ENCODE measurements at places on chromosomes 6 and 20. TPM values are rescaled to one million over a fixed set of nuclear protein-coding genes. Genes with fewer than 3 reads are reported as not detected.

PLN gene
- total RNA-seq = 0.27 TPM

CST7 gene
- total RNA-seq = not detected

ATP9A gene
- 23.7 TPM for total RNA-seq

PRPH2 gene
- total RNA-seq = 0.72 TPM

JPH2 gene
- under 0.01 TPM for total RNA-seq

E2F1 gene
- total RNA-seq = 23.7 TPM

ARMC12 gene
- 0.45 TPM for total RNA-seq

SIM1 gene
- under 0.01 TPM for total RNA-seq

DEF6 gene
- total RNA-seq = 0.18 TPM

RRAGD gene
- total RNA-seq = 1.4 TPM

FERMT1 gene
- total RNA-seq = 8.8 TPM

SEMG1 gene
- total RNA-seq = not detected

CLIC5 gene
- total RNA-seq = not detected

RAET1L gene
- total RNA-seq = not detected

FAM184A gene
- 0.74 TPM for total RNA-seq

MAS1 gene
- under 0.01 TPM for total RNA-seq

FILIP1 gene
- 5.5 TPM for total RNA-seq

MTFR2 gene
- 6.1 TPM for total RNA-seq

ZNF391 gene
- total RNA-seq = 1.4 TPM

MACROD2 gene
- total RNA-seq = 1.3 TPM

ATP6V1G2 gene
- total RNA-seq = 3.8 TPM

RNF217 gene
- 25.3 TPM for total RNA-seq

B3GAT2 gene
- not detected for total RNA-seq

C6orf58 gene
- not detected for total RNA-seq

DAAM2 gene
- 3.4 TPM for total RNA-seq

SLC32A1 gene
- total RNA-seq = not detected

TP53INP2 gene
- total RNA-seq = 2.1 TPM

RSPO3 gene
- total RNA-seq = 7.9 TPM

TMEM170B gene
- total RNA-seq = 1.4 TPM

UBE2C gene
- 53.3 TPM for total RNA-seq

MCCD1 gene
- total RNA-seq = not detected

STX11 gene
- total RNA-seq = 0.16 TPM

SLC18B1 gene
- total RNA-seq = 6.8 TPM

TFEB gene
- total RNA-seq = 6.8 TPM

HNF4A gene
- not detected for total RNA-seq

MYT1 gene
- not detected for total RNA-seq

TREML4 gene
- not detected for total RNA-seq

NOX3 gene
- total RNA-seq = not detected

RSPH4A gene
- total RNA-seq = 0.82 TPM

UST gene
- 27.1 TPM for total RNA-seq

PDSS2 gene
- 10.1 TPM for total RNA-seq

HS3ST5 gene
- total RNA-seq = 0.09 TPM

HLA-DQA2 gene
- total RNA-seq = not detected

MEA1 gene
- total RNA-seq = 18.6 TPM

AVP gene
- not detected for total RNA-seq

TFAP2A gene
- not detected for total RNA-seq

RAB23 gene
- total RNA-seq = 21.4 TPM

MUCL3 gene
- under 0.01 TPM for total RNA-seq

COL9A1 gene
- total RNA-seq = not detected

CLVS2 gene
- not detected for total RNA-seq

PROCR gene
- 62.2 TPM for total RNA-seq

SNTA1 gene
- 28.6 TPM for total RNA-seq

SLC35F1 gene
- not detected for total RNA-seq
